ENCODE measurements at places on chromosomes 4 and X. TPM values are rescaled to one million over a fixed set of nuclear protein-coding genes. Genes with fewer than 3 reads are reported as not detected.

The SSX3 gene
- total RNA-seq = not detected

The ENPEP gene
- 1.1 TPM for total RNA-seq

The ATXN3L gene
- total RNA-seq = not detected

DNA sequence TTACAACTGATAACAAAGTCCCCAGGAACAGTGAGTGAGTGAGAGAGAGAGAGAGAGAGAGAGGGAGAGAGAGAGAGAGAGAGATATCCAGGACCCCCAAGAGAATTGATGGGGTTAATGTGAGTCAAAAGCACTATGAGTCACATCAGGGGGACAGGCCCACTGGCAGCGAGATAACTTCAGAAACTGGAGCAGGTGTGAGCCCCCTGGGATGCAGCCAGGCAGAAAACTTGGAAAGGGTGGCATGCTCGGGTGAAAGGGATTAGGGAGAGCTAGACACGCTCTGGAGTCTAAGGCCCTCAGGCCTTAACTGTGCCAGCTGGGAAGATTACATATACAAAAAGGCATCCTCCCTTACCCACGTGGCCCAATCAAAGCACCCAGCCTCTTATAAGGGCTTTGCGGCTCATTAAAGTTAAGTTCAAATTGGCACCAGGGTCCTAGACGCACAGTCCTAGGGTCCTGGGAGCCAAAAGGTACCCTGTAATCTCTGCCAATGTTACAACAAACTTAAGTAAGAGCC, 841 bp downstream of the ACOT9 start:
- DNase-seq = peak; percentile 75
- H3K4me3 ChIP-seq = peak overlapping the region; percentile 85
- H3K36me3 ChIP-seq = no peaks in the 10 kb centered on the region
- H3K27ac ChIP-seq = peak overlapping the region; percentile 95

DNA sequence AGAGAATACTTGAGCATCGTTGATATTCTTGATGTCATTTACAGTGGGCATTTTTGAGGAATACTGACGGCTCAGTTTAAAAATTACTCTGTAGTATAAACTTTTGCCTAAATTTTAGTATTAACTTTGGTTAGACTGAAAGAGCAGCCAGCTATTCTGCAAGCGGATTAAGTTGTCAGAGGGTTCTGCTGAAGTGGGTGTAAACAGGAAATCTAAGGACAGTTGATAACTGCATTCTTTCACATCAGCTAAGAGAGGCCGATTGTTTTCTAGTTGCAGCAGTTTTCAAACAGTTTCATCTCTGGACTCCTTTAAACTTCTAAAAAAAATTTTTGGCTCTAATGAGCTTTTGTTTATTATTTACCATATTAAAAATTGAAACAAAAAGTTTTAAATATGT, 149.6 kb downstream of the RAPGEF2 start:
- no peak overlapping the region for H3K27ac ChIP-seq
- H3K4me1 ChIP-seq = peaks cover 5% of the 10 kb centered on the region
- peaks cover 5% of the 10 kb centered on the region for H3K36me3 ChIP-seq
- no peaks in the 10 kb centered on the region for H3K27me3 ChIP-seq
- H3K4me3 ChIP-seq = no peak overlapping the region

GRCh38 chr4:177427192-177427591, 15.0 kb downstream of the AGA start:
- DNase-seq = no peak
- no peaks in the 10 kb centered on the region for H3K36me3 ChIP-seq
- H3K4me1 ChIP-seq = peaks cover 11% of the 10 kb centered on the region
- no peak overlapping the region for H3K4me3 ChIP-seq
- no peak overlapping the region for H3K27ac ChIP-seq

GRCh38 chrX:39601231-39602177, 496.3 kb downstream of the BCOR start:
- no peaks in the 10 kb centered on the region for H3K4me1 ChIP-seq
- DNase-seq = no peak
- no peak overlapping the region for H3K27ac ChIP-seq
- no peak overlapping the region for H3K4me3 ChIP-seq

DNA sequence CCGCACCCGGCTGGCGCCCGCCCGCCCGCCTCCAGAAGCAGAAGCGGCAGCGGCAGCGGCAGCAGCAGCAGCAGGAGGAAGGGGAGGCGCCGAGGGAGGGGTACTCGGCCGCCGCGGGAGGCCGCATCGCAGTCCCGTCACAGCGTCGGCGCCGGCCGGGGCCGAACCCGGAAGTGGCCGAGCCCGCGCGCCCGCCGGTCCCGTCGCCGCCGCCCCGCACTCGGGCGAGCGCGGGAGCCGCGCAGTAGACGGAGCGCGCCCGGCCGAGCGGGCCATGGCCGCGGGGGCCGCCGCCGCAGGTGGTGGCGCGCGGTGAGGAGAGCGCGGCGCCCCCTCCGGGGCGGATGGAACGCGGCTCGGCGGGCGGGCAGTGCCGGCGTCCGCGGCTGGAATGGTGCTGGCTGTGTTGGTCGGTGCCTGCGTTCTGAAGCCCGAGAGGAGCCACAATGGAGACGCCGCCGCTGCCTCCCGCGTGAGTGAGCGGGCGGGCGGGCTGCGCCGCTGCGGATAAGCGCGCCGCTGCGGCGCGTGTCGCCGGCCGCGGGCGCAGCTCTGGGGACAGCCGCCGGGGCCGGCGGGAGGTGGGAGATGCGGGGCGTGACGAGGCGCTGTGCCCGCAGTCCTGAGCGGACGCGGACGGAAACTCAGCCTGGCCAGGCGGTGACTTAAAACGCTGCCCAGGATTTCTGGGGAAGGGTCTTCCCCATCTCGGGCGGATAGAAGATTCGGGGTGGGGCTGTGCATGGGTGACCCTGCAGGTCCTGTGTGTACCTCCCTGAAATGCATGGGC, at the start of gene KLHL2:
Gene KLHL2, plus strand, starts transcription at position 131 of the 790 bp plus-strand sequence. Its CDS starts 316 bp downstream, at position 447.
- no peak within 1 kb of the TSS for H3K27ac ChIP-seq
- no peaks in the 10 kb centered on the region for H3K36me3 ChIP-seq
- H3K4me1 ChIP-seq = peaks cover 21% of the 10 kb centered on the region
- peak; percentile 98 for DNase-seq
- no peaks in the 10 kb centered on the region for H3K27me3 ChIP-seq
